NCI-H1436 treated with DMSO at 0.1 percent for 48 hours (cell line): ENCODE measurements at places on chromosomes 6 and 20.

- no peak for DNase-seq
Observed at GRCh38 chr6:150211700-150212511, 69.1 kb downstream of the PPP1R14C start.

GRCh38 chr6:9361749-9362148 lies 926.4 kb upstream of the SLC35B3 start:
- DNase-seq, result no peak

GRCh38 chr6:111813677-111814310 lies 59.5 kb downstream of the FYN start:
- no peak for DNase-seq

- DNase-seq, result no peak
Observed at GRCh38 chr20:62178316-62179161, 4.3 kb upstream of the MTG2 start.

DNA sequence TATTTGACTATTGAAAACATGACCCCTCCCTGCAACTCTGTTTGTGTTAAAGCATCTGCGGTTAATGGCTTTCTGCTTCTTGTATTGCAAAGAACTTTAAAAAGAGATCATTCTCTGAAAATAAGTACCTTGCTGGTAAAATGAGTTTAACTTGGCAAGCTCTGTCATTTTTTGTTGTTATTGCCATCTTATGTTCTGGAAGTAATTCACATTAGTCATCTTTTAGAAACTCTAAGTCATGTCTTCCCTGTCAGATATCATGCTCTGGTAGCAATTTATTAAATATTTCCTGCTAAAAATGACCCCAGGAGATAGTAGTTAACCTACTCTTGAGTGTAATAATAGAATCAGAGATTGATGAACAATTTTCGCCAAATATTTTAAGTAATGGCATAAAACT lies 890.6 kb downstream of the KIF16B start:
- DNase-seq, result no peak

- DNase-seq, result no peak
Observed at GRCh38 chr6:37628611-37629320, 68.9 kb downstream of the MDGA1 start.
